HS-27A (cell line): ENCODE measurements at places on chromosomes 3 and 15.
A peak's percentile ranks its signal among the peaks of the same experiment; 100 is the strongest.

DNA sequence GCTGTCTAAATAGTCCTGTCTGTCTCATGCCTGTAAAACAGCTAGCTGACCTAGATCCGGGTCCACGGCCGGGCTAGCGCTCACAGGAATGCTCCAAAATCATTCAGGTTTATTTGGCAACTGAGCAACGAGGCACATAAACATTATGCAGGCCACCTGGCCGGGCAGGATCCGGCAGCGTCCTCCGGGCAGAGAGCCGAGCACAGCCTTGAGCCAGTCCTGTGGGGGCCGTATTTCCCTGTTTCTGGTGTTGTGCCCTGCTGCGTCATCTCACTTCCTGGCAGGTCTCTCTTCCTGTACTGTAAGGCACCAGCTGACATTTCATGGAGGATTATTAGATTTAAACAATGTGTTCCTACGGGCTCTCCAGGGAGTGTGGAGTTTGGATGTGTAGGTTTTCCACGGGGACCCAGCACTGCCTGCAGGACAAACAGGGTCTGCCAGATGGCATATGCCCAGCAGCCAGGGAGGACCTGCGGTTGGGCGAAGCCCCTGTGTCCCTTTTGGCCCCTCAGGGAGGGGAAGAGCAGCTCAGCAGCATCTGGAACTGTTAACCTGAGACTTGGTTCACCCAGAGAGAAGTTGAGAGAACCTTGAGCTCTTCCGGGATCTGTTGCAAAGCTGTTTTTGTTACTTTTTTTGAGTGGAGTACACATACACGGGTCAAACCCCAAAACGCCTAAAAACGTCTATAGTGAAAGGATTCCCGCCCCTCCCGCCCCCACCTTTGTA, 16.6 kb upstream of the LRRK1 start:
- no peak for DNase-seq

DNA sequence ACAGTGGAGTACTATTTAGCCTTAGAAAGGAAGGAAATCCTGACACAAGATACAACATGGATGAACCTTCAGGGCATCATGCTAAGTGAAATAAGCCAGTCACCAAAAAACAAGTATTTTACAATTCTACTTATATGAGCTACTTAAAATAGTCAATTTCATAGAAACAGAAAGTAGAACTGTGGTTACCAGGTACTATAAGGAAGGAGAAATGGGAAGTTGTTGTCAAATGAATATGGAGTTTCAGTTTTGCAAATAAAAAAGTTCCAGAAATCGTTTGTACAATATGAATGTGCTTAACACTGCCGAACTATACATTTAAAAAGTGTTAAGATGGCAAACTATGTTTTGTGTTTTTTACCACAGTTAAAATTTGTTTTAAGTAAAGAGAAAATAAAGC, 26.8 kb downstream of the TRANK1 start:
- no peak for DNase-seq

GRCh38 chr3:123028233-123028828, 768 bp upstream of the SEMA5B start:
- peak; percentile 35 for DNase-seq

DNA sequence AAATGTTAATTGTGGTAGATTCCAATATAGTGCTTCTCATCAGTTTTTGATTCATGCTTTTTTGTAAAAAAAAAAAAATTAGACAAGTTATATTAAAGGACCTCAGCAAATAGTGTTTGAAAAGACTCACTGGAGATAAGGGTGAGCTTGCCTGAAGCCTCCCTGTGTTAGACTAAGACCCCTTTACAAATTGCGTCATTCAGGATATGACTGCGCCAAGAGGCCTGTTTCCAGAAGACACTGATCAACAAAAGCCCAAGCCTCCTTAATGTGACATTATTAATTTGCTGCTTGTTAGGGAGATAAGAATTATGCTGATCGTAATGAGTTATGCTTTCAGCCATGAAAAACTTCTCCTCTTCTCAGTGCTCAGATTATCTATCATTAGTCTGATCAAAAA, 13.0 kb upstream of the DNAJC13 start:
- no peak for DNase-seq

DNA sequence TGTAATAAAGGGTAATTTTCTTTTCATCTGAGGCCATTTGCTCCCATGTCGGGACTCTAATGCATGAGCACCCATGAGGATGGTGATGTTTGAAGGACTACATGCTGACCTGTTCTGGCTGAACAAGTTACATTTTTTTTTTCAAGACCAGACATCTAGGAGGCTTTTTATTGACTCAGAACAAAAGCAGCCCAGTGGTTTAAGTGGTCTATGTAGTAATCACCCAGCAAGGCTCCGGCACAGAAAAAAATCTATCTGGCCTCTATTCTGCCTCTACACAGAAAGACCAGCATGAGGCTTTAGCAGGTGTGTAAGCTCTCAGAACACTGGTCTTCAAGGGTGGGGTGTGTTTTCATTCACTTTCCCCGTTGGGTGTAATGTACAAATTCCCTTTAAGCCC, 95.1 kb upstream of the ZBED2 start:
- DNase-seq = peak; percentile 63

GRCh38 chr15:69089258-69089657, 71.2 kb upstream of the GLCE start:
- DNase-seq = no peak

GRCh38 chr15:62369454-62369853, 204.4 kb upstream of the C2CD4B start:
- no peak for DNase-seq

DNA sequence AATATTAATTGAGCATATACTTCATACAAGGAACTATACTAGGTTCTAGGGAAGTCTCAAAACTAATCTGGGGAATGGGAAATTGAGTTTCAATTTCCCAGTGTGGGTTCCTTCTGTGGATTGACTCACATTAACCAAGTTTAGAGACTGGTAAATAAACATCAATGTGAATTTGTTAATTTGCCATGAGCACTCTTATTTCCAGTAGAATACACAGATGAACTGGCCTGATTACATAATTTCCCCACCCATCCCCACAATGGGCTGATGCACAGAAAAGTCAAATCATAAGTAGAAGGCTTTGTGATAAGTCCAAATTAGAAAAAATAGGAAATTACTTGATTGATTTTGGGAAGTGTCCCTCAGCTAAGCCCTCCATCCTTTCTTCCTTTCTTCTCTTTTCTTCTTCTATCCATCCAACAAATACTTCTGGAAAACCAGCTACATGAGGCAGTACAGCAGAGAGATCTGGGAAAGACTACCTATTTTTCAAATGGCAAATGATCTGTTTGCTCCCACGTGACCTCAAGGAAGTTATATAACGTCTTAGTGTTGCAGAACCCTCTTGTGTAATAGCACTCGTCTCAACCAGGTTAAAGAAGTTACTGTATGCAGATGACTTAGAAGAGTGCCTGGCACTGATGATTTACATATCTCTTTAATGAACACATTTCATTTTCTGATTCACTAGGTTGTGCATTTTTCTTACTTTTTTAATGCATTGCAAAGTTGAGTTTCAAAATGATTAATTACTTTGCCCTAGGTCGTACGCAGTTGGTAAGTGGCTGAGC, 312.3 kb downstream of the SV2B start:
- DNase-seq = no peak

- no peak for DNase-seq
Observed at GRCh38 chr3:30583973-30584372, 22.4 kb upstream of the TGFBR2 start.
